ENCODE measurements at places on chromosomes 3 and 15.

GRCh38 chr3:17585394-17586325 lies 156.8 kb downstream of the TBC1D5 start:
- peaks cover 4% of the 10 kb centered on the region for H3K4me1 ChIP-seq
- H3K36me3 ChIP-seq = peaks cover 3% of the 10 kb centered on the region
- H3K27ac ChIP-seq = no peak overlapping the region
- no peak overlapping the region for H3K4me3 ChIP-seq
- no peaks in the 10 kb centered on the region for H3K27me3 ChIP-seq

DNA sequence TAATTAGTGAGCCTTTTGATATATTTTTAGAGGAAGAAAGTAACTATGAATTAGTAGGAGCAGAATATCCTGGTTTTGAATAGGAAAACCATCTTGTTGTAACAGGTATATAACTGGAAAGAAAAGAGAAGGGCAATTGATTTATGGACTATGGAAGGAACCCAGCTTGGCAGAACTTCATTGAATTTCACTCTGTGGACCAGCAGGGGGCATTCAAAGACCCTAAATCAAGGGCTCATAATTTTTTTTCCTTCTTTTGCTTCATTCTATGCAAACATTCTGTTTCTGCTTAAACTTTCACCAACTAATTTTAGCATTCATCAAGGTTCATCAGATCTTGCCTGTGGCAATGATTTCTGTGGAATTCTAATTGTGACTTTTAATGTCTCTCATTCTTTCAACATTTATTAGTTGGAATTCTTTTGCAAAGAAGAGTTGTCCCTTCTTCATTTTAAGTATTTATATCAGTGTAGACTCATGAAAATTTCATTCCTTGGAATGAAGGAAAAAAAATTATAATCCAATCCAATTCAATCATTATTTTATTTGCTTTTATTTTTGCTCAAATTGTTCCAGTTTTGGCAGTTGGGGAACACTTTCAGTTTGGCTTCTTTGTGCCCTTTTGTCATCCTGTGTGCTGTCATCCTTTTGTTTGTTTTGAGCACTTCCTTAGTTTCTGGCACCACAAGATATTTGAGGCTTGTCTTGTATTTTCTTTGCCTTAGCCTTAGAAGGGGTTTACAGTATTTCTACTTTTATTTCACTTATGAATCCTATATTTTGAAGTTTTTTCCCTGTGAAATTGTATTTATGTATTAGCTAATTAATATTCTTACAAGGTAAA lies 30.4 kb downstream of the NXPE3 start:
- peak overlapping the region; percentile 41 for H3K4me3 ChIP-seq
- no peaks in the 10 kb centered on the region for H3K27me3 ChIP-seq
- peaks cover 2% of the 10 kb centered on the region for H3K36me3 ChIP-seq
- no peak for DNase-seq
- H3K27ac ChIP-seq = peak overlapping the region; percentile 78
- H3K4me1 ChIP-seq = peaks cover 16% of the 10 kb centered on the region

DNA sequence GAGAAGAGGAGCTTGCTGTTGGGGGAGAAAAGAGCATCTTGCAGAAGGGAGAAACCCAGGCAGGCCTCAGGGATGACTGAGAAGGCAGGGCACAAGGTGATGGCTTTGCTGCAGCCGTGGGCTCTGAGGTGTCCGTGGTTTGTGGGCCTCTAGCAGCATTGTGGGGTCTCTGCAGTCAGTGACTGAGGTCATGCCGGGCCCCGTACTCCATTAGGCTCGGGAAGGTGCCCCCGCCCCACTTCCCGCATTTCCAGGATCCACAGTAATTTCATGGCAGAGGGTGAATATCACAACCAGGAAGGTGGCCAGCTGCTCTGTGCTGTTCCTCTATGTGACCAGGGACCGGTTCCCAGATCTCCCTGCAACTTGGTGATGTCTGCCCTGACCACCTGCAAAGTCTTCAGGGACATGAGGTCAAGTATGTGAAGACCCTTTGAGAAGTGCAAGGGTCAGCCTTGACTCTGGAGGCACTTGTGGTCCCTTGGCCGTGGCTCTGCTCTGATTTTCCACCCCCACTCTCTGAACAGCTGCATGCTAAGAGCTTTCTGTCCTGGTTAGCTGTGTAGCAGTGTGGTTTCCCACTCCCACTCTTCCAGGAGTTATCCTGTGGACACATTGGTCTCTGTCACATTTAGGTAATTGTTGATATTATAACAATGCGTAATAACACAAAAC lies 3.6 kb downstream of the KLF13 start:
- H3K4me3 ChIP-seq = peak overlapping the region; percentile 98
- peaks cover 8% of the 10 kb centered on the region for H3K36me3 ChIP-seq
- peak overlapping the region; percentile 86 for H3K27ac ChIP-seq
- H3K27me3 ChIP-seq = no peaks in the 10 kb centered on the region

DNA sequence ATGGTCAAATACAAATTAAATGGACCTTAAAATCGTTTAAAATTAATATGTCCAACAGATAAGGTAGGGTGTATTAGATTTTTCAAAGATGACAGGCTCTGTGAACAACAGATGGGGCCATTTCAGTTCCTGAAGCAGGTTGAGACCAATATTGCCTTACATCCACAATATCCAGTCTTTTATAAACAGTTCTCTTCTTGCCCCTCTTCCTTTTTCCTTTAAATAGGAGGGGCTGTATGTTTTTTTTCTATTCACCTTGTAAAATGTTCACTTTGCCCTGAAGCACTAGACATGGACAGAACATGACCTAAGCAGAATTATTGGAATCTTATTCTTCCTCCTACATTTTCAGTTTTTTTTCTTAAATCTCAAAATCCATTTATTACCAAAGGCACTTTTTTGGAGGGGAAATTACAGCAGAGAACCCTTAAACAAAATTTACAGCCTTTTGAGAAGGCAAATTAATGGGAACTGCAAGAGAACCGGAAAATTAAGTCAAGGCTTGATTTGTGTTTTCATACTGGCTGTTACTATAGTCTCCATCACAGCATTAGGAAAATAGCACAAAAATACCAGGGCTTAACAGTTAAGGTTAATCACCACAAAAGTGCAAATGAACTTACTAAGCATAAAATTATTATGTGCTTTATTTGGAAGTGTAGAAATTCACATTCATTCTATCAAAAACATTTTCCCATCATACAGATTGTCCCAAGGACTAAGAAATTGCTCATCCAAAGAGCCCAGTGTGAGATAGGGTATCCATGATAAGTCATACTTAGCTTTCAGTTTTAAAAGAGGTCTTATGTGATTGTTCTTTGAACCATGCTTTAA lies 55.8 kb downstream of the CMSS1 start:
- H3K27ac ChIP-seq = no peak overlapping the region
- H3K27me3 ChIP-seq = no peaks in the 10 kb centered on the region
- H3K4me3 ChIP-seq = no peak overlapping the region
- H3K4me1 ChIP-seq = peaks cover 6% of the 10 kb centered on the region
- no peaks in the 10 kb centered on the region for H3K36me3 ChIP-seq

GRCh38 chr3:175704366-175705055 lies 845.4 kb downstream of the NAALADL2 start:
- H3K36me3 ChIP-seq = no peaks in the 10 kb centered on the region
- DNase-seq = no peak
- no peak overlapping the region for H3K4me3 ChIP-seq
- H3K4me1 ChIP-seq = no peaks in the 10 kb centered on the region

DNA sequence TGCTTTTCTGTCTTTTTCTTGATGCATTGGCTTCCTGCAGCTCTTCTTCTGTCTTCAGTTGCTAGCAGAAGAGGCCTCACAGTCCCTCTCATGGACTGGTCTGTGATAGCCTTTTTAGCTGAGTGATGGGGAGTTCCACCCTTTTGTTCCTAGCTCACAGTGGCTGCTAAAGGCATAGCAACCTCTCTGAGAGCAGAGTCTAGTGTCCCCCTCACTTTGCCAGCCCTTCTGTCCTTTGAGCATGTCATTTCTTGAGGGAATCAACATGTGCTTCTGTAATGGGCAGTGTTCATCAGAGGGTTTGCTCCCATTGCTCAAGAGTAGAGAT lies 44.4 kb downstream of the GAP43 start:
- H3K27me3 ChIP-seq = peaks cover 2% of the 10 kb centered on the region
- peaks cover 8% of the 10 kb centered on the region for H3K4me1 ChIP-seq
- no peak for DNase-seq
- H3K4me3 ChIP-seq = no peak overlapping the region

GRCh38 chr3:155323063-155323666 lies 29.7 kb upstream of the STRIT1 start:
- DNase-seq = no peak
- H3K27me3 ChIP-seq = peaks cover 4% of the 10 kb centered on the region
- H3K4me1 ChIP-seq = no peaks in the 10 kb centered on the region
- H3K27ac ChIP-seq = no peak overlapping the region
- no peaks in the 10 kb centered on the region for H3K36me3 ChIP-seq
- H3K4me3 ChIP-seq = no peak overlapping the region

- DNase-seq = no peak
- peaks cover 2% of the 10 kb centered on the region for H3K36me3 ChIP-seq
- H3K27me3 ChIP-seq = peaks cover 18% of the 10 kb centered on the region
- peaks cover 2% of the 10 kb centered on the region for H3K4me1 ChIP-seq
Measured at GRCh38 chr3:62638316-62638715, 236.9 kb downstream of the CADPS start.

GRCh38 chr3:3771567-3771966 lies 27.7 kb upstream of the LRRN1 start:
- DNase-seq = no peak
- no peak overlapping the region for H3K4me3 ChIP-seq
- H3K27ac ChIP-seq = no peak overlapping the region
- H3K4me1 ChIP-seq = peaks cover 3% of the 10 kb centered on the region
- H3K36me3 ChIP-seq = no peaks in the 10 kb centered on the region

DNA sequence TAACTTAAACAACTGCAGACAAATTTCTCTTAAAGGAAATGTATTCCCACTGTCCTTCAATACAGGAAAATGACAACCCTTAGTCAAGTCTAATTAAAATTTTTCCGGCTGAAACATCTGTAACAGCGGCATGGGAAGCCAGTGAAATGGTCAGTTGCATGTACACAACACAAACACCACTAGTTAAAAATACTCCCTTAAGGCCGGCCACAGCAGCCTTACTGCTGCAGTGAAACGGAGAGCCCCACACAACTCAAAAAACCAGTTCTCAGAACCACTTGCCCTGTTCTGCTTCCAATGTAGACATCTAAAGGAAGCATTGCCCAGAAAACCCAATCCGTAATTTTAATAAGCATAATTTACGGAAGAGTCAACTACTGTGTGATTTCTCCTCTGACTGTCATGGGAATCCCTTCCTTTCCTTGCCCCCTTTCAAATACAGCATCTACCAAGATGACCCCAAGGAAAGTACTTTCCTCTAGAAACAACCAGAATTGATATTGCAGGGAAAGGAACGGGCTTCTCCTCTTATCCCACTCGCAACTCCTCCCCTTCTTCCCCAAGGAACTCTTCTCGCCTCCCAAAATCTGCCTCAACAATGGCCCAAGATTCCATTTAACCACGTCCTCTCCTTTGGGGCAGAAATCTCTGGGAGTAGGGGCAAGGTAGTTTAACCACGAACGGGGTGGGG lies 1.6 kb downstream of the FBN1 start:
- H3K27me3 ChIP-seq = peaks cover 50% of the 10 kb centered on the region
- peak overlapping the region; percentile 47 for H3K4me3 ChIP-seq
- DNase-seq = no peak
- H3K36me3 ChIP-seq = no peaks in the 10 kb centered on the region
- peaks cover 4% of the 10 kb centered on the region for H3K4me1 ChIP-seq

DNA sequence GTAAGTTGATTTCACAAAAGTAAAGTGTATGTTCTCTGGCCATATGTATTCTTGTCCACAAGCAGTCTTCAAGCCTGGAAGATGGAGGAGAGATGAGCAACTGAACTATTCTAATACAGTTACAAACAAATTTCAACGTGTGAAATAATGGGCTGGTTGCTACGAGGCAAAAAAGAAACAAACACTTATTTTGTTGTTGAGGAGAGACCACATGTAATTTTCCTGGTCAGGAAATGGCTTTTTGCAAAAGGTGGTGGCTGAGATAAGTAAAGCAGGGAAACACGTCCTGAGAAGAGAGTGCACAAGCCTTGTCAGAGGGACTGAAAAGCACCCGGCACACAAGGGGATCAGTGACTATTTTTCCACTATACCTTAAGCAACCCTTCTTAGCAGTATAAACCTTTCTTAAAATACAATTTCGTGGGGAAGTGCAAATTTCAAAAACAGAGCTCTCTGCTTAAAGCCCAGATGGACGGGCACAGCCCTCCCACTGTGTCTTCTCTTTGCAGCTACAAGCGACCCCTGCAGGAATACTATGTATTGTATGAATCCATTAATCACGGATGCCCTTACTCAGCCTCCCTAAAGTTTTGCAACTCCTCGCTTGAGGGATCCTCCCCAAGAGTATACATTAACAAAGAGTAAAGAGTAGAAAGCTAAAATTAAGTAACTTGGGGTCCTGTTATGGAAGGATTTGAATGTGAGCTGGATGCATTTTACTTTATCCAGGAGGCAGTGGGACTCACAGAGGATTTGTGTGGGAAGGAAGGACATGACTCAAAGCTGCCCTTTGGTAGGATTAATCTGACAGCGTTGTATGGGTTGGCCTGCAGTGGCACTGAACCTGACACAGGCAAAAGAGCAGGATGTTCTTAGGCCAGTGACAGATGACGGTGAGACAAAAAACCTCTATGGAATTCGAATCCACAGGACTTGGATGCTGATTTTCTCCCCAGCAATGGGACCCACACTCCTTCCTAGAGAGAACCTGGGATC lies 253.7 kb downstream of the IL5RA start:
- no peak for DNase-seq
- no peaks in the 10 kb centered on the region for H3K36me3 ChIP-seq
- no peak overlapping the region for H3K27ac ChIP-seq
- H3K4me1 ChIP-seq = peaks cover 5% of the 10 kb centered on the region

GRCh38 chr3:153897842-153898241 lies 223.3 kb upstream of the ARHGEF26 start:
- peaks cover 3% of the 10 kb centered on the region for H3K4me1 ChIP-seq
- no peaks in the 10 kb centered on the region for H3K36me3 ChIP-seq
- no peak overlapping the region for H3K4me3 ChIP-seq
- DNase-seq = no peak
- no peaks in the 10 kb centered on the region for H3K27me3 ChIP-seq

- H3K4me1 ChIP-seq = peaks cover 9% of the 10 kb centered on the region
- H3K4me3 ChIP-seq = no peak overlapping the region
- no peak overlapping the region for H3K27ac ChIP-seq
- H3K27me3 ChIP-seq = no peaks in the 10 kb centered on the region
- H3K36me3 ChIP-seq = no peaks in the 10 kb centered on the region
Measured at GRCh38 chr15:33963831-33964664, 4.2 kb upstream of the CHRM5 start.

DNA sequence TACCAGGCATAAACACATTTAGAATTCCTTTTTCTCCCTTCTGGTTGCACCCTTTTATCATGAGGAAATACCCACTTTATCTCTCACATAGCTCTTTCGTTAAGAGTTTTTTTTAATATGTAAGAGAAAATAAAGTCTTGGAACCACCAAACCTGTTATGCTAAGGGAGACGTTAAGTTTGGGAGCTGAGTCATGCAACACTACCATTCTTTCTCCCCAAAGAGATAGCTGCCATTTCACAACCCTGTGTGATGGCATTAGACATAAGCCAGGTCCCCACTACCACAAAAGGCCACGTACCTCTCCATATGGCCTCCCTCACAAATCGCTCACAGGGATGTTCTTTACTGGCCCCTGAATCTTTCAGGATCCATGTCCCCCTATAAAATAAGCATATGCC lies 7.6 kb upstream of the NIPA1 start:
- no peak overlapping the region for H3K27ac ChIP-seq
- no peaks in the 10 kb centered on the region for H3K27me3 ChIP-seq
- H3K36me3 ChIP-seq = no peaks in the 10 kb centered on the region
- DNase-seq = no peak

GRCh38 chr15:70772402-70772801 lies 9.0 kb upstream of the UACA start:
- H3K4me1 ChIP-seq = peaks cover 3% of the 10 kb centered on the region
- H3K4me3 ChIP-seq = no peak overlapping the region
- H3K27ac ChIP-seq = no peak overlapping the region
- H3K36me3 ChIP-seq = no peaks in the 10 kb centered on the region

Measured in T-helper 17 cell (primary cell).